Ovary (tissue), 10 donors: ENCODE measurements at places on chromosomes 2 and 18. TPM values are rescaled to one million over a fixed set of nuclear protein-coding genes. Genes with fewer than 3 reads are reported as not detected.

The KRTCAP3 gene
- polyA plus RNA-seq: 0.82 TPM

The RNU2-63P gene
- not detected for polyA plus RNA-seq

The UGT1A1 gene
- not detected for polyA plus RNA-seq

The FEV gene
- polyA plus RNA-seq: not detected

The ZNF407 gene
- 5.9 TPM for polyA plus RNA-seq

The RND3 gene
- 12.8 TPM for polyA plus RNA-seq

The POTEI gene
- polyA plus RNA-seq: not detected

The PIEZO2 gene
- polyA plus RNA-seq: 2.0 TPM

The DES gene
- polyA plus RNA-seq: 642 TPM

The LYG1 gene
- polyA plus RNA-seq: 0.58 TPM
